Type B pancreatic cell (in vitro differentiated cells): ENCODE measurements at places on chromosomes 1 and 21.

- DNase-seq: no peak
Observed at GRCh38 chr1:224644553-224645154, 28.5 kb downstream of the CNIH3 start.

- no peak for DNase-seq
Observed at GRCh38 chr1:227215863-227216510, 102.3 kb downstream of the CDC42BPA start.

GRCh38 chr1:19164274-19165015 lies 45.6 kb downstream of the UBR4 start:
- DNase-seq: no peak

GRCh38 chr1:12038356-12039163 lies 19.3 kb downstream of the MIIP start:
- DNase-seq: no peak

- no peak for DNase-seq
Observed at GRCh38 chr1:230899841-230900251, 31.5 kb upstream of the C1orf198 start.

GRCh38 chr1:71667216-71667615 lies 586.4 kb upstream of the ZRANB2 start:
- no peak for DNase-seq

GRCh38 chr1:89995598-89996449 lies 914 bp downstream of the ZNF326 start:
- DNase-seq: no peak

- no peak for DNase-seq
Observed at GRCh38 chr1:51247022-51247421, 10.9 kb downstream of the RNF11 start.

- no peak for DNase-seq
Observed at GRCh38 chr21:22154579-22155274, 1156.5 kb downstream of the NCAM2 start.

GRCh38 chr1:5911157-5911556 lies 81.1 kb downstream of the NPHP4 start:
- peak; percentile 24 for DNase-seq

DNA sequence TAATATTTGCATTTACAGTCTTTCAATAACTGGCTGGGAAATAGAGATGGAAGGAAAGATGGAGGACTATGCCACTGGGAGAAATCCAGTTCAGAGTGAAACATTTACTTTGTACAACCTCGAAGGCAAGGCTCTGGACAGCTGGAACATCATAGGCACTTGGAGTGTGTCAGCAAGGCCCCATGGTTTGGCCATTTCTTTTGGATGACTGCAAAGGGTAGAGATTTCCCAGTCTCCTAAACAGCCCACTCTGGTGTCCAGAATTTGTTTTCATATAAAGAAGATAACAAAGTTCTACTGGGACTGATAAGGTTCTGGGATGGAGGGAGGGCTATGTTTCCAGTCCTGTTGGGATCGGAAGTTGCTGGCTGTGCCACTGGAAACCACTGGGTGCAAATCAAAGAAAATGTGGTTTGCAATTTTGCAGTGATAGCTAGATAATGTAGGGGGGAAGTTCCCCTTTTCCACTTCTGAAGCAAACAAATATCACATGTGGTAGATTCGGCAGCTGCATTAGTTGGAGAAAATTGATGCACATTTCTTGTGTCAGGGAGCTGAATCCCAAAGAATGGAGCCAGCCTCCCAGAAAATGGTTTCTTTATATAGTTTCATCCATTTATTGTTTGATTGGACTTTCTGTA lies 16.2 kb downstream of the KCND3 start:
- DNase-seq: no peak

- DNase-seq: no peak
Observed at GRCh38 chr1:207603777-207604176, 41.2 kb upstream of the CR1L start.

- no peak for DNase-seq
Observed at GRCh38 chr1:28893403-28894102, 20.8 kb upstream of the EPB41 start.

- DNase-seq: no peak
Observed at GRCh38 chr1:46218443-46218842, 15.3 kb downstream of the LURAP1 start.

- DNase-seq: no peak
Observed at GRCh38 chr1:111605576-111605975, 14.0 kb upstream of the RAP1A start.

- DNase-seq: no peak
Observed at GRCh38 chr1:72355899-72356298, 73.6 kb upstream of the NEGR1 start.

DNA sequence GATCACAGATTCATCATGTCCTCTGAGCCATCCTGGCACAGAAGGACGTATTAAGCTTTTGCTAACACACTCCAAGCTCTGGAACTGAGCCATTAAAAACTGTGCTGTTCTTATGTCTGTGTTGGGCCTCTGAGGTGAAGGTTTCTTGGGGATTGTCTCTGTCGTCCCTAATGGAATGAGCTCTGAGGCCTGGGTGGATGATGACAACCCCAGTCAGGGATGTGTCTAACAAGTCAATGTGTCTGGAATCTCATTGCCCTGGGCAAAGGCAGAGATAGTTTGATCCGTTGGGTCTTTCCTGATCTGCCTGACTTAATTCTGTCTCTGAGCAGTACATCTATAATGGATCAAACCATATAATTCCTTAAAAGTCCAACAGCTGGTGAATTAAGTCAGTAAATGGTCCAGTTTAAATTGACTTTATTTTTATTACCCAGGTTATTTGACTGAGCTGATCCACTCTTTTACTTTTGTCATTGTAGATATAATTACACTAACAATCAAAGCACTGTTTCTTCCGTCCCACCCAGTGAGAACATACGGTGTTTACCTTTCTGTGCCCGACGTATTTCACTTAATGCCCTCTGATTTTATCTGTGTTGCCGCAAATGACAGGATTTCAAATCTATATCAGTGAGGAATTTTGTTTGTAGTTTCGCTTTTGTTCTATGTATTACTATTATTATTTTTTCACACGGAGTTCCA lies 38.8 kb upstream of the OR2B11 start:
- no peak for DNase-seq

DNA sequence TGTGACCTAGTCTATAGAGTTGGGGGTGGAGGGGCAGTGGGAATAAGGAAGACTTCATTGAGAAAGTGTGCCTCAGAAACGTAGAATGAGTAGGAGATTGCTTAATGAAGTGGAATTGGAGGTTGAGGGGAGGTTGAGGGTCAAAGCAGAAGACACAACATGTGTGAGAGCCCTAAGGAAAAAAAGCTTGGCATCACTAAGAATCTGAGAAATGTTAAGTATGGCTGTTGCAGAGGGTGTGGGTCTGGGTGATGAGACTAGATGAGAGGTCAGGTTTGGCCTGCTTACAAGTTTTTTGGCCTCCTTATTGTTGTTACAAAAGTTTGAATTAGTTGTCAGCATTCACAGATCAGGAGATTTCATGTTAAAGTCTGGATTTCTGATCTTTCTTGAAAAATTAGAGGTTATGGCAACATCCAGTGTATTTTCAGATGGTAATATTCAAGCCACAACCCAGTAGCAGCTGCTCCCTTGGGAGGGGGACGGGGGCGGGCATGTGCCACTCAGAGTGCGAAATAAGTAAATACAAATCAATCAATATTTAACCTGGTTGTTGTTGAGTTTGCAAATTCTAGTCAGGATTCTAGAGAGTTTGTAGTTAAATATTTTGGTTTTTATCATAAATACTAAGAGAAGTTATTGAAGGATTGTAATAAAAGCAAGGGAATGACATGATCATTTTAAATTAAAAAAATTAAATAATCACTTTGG lies 4.3 kb downstream of the MAN1A2 start:
- no peak for DNase-seq

GRCh38 chr1:186078245-186078644 lies 296.8 kb downstream of the TPR start:
- DNase-seq: no peak

GRCh38 chr1:198359024-198359653 lies 181.3 kb downstream of the ATP6V1G3 start:
- DNase-seq: no peak

GRCh38 chr1:17177651-17178050 lies 27.3 kb upstream of the PADI1 start:
- no peak for DNase-seq

GRCh38 chr1:36023098-36023769 lies 60.7 kb upstream of the TEKT2 start:
- DNase-seq: no peak

- DNase-seq: no peak
Observed at GRCh38 chr1:87902830-87903229, 574.1 kb downstream of the LMO4 start.

GRCh38 chr21:46452710-46453109 lies 6.0 kb upstream of the DIP2A start:
- DNase-seq: no peak

- no peak for DNase-seq
Observed at GRCh38 chr1:47436979-47437446, 831 bp upstream of the FOXD2 start.

DNA sequence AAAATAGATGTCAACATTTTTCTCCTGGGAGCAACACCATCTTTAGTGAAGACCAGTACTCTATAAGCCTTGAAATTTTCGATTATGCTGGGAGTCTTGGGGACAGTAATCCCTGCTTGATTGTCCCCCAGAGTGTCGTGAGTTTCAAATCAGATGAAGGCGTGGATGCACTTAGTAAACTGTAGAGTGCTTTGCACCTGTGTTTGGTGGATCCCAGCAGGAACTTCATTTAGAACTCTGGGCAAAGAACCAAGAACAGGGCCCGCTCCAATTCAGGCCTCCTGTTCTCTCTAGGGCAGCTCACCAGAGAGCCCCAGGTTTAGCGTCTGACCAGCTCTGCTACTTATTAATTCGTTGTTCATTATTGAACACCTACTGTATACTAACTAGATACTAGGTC lies 1.5 kb downstream of the GPX7 start:
- no peak for DNase-seq

GRCh38 chr1:30133414-30134055 lies 589.9 kb downstream of the MATN1 start:
- no peak for DNase-seq

- no peak for DNase-seq
Observed at GRCh38 chr1:92953491-92953890, 7.8 kb downstream of the DIPK1A start.

DNA sequence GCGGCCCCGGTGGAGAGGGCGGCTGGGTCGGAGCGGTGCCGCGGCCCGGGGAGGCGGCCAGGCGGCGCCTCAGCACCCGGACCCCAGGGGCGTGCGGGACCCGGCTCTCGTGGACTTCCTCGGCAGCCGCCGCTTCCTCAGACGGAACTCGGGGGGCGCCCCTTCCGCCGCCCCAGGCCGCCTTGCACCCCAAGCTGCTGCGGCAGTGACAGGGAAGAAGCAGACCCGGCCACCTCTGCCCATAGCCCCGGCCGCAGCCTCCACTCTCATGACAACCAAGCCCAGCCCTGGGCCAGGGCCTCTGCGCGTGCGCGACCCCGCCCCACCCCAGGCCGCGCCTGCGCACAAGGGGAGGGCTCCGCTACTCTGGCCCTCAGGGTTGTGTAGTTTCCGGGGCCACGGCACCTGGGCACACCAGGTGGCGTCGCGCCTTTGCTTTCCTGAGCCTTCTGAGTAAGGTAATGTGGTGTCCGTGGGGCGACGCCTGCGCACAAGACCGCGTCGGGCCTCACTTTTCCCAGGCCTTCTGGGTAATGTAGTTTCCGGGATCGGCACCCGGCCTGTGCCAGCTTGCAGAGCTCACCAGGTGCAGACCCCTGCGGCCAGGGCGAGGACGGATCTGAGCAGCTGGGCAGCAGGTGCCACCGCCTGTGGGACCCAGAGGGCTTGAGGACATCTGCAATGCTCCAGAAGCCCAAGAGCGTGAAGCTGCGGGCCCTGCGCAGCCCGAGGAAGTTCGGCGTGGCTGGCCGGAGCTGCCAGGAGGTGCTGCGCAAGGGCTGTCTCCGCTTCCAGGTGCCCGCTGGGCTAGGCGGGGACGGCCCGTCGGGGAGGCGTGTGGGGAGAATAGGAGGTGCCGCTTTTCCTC lies at the start of the genes CEP104 and DFFB:
Gene CEP104, minus strand, starts transcription at position 289 of the 868 bp plus-strand sequence. CDS start 4,804 bp downstream, outside the sequence.
Gene DFFB, plus strand, starts transcription at position 554 of the 868 bp plus-strand sequence. Its CDS starts 128 bp downstream, at position 682.
- peak; percentile 98 for DNase-seq

DNA sequence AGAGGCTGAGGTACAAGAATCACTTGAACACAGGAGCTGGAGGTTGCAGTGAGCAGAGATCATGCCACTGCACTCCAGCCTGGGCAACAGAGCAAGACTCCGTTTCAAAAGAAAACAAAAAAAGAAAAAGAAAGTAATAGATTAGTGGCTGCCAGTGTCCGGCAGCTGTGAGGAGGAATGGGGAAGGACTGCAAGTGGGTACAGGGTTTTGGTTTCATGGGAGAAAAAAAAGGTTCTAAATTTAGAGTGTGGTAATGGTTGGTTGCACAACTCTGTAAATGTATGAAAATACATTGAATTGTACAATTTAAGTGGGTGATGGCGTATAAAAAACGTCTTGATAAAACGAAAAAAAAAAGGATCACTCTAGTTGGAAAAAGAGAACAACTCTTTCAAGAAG lies 6.7 kb downstream of the TAF1A start:
- DNase-seq: no peak

DNA sequence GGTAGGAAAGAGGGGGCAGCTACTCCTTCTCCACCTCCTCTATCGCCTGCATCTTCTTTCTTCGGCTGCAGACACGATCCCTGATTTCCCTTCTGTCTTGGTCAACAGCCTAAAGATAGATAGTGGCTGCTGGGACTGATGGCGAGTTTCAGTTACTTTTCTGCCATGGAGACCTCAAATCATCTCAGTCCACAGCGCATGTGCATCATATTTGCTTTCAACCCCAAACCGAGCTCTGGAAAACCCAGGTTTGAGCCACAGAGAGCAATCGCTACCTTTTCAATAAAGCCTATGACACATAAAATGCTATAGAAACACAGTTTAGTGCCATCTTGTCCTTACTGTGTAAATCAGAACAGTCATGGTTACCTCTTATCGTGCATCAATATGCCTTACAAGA lies 142.9 kb upstream of the IRF2BP2 start:
- no peak for DNase-seq

- no peak for DNase-seq
Observed at GRCh38 chr1:6178751-6179563, 1.2 kb downstream of the CHD5 start.

- DNase-seq: no peak
Observed at GRCh38 chr1:209080170-209080781, 503.2 kb upstream of the CAMK1G start.

- no peak for DNase-seq
Observed at GRCh38 chr1:10033359-10033845, 644 bp downstream of the UBE4B start.

- DNase-seq: no peak
Observed at GRCh38 chr1:200673952-200674823, 4.5 kb upstream of the DDX59 start.

DNA sequence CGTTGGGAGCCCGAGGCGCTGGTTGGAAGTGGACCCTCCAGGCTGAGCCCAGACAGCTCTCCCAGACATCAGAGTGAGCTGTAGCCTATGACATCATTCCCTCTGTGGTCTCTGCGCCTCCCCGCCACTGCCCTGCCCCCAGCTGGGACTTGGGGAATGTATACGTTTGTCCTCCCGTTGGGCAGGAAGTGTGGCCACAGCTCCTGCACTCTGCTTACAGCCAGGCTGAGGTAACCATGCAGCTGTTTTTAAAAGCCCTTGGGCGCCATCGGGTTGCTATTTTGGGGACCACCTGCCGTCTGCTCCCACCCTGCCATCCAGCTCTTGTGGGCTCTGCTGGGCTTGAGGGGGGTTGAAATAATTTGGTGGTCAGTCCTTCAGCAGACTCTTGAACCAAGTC lies 7.8 kb downstream of the VASH2 start:
- no peak for DNase-seq
